T-helper 17 cell (primary cell): ENCODE measurements at places on chromosomes 3 and 15.

GRCh38 chr3:116038968-116039650 is 406.2 kb downstream of the LSAMP start:
- DNase-seq, result no peak

DNA sequence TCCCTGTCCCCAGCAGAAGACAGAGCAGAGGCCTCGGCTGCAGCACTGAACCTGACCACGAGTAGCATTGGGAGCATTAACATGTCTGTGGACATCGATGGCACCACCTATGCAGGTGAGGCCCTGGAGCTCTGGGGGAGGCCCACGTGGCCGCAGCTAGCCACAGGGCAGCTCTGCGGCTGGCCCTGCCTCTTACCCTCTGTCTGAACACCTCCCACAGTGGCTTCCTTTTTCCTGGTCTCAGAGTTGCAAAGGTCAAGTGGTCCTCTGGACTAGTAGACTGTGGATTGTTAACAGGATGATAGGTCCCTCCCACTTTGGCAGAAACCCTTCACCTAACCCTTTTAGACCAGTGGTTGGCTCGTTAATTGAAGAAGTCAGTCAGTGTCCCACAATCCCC is 22.5 kb upstream of the CLK3 start:
- DNase-seq, result no peak

DNA sequence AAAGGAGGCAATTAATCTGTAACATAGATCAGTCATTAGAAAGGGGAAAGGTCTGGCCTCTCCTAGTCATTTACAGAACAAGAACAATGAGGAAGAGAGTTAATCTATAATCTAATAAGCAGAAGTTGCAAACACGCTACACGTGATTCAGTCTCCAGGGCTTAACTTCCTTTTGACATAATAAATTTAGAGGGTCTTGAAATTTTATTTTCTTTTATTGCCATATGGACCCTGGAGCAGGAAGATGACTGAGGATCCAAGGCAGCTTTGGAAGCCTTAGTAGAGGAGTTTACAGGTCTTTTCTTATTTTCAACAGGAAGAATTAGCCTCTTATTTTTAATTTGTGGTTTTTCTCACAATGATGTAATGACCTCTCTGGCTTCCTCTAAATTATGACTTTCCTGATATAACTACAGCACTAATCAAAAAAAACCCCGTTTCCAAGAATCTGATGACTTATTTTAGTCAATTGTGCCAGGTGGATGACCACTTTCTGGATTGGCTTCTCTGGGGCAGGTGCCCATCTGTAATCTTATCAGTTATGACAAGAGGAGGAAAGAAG is 32.2 kb downstream of the ADGRG7 start:
- DNase-seq, result no peak

- no peak for DNase-seq
Measured at GRCh38 chr3:138625707-138626365, 17.3 kb downstream of the FAIM start.

GRCh38 chr3:105444725-105445124 is 78.0 kb downstream of the ALCAM start:
- DNase-seq, result no peak
